Stimulated activated CD8-positive, alpha-beta memory T cell treated with anti-CD3 and anti-CD28 coated beads, Interleukin-15, amount 100 ng/mL, for 24 hours (primary cell): ENCODE measurements at places on chromosomes 16 and 17.

DNA sequence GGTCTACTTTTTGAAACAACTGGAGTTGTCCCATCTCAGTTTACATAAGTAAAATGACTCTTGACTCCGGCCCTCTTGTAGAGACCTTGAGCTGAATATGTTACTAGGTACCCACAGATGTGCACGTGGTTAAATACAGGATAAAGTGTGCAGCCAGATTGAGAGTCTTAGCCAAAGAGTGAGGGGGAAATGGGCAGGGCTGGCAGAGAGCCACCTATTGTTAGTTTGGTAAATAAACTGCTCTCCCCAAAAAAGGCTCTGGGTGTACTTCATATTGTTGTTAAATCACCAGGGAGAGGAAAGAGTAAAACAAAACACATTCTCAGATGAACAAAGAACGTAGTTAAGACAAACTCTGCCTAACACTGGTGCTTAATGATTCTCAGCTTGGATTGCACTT, 20.3 kb downstream of the G6PC1 start:
- no peak for DNase-seq

DNA sequence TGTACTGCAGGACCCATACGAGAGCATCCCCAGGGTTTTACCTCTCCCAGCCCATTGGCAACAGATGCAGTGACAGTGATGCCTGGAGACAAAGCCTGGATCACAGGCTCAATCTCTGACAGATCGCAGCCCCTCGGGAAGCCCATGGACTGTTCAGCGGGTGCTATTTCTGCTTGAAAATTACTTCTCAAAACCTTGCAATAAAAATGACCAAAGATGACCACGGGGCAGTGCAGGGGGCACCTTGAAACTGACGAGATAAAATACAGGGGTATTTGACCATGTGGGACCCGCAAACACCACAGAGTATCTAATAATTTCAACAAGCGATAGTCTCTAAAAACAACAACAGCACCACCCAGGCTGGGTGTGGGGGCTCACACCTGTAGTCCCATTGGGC, 118.3 kb downstream of the C16orf95 start:
- no peak for DNase-seq

GRCh38 chr17:34166352-34166751, 88.7 kb upstream of the CCL2 start:
- no peak for DNase-seq

- no peak for DNase-seq
Observed at GRCh38 chr17:11882716-11883115, 114.6 kb downstream of the ZNF18 start.

DNA sequence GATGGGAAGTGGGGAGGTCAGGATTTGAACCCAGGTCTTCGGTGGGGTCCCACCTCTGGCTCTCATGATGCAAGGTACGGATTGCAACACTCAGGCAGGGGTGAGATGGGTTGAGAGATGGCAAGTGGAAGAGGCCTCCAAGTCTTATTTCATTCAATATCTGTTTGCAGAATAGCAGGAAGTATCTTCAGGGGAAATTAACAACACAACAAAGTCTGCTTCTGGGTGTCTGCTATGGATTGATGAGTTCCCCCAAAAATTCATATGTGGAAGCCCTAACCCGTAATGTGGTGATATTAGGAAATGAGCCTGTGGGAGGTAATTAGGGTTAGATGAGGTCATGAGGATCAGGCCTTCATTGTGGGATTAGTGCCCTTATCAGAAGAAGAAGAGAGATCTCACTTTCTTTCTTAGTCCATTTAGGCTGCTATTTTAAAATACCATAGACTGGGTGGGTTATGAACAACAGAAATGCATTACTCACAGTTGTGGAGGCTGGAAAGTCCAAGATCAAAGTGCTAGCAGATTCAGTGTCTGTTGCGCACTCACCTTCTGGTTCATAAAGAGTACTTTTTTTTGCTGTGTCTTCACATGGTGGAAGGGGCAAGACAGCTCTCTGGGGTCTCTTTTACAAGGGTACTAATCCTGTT, 4.4 kb upstream of the CD300H start:
- DNase-seq, result no peak

- no peak for DNase-seq
Observed at GRCh38 chr16:68387301-68387700, 61.0 kb downstream of the SMPD3 start.

DNA sequence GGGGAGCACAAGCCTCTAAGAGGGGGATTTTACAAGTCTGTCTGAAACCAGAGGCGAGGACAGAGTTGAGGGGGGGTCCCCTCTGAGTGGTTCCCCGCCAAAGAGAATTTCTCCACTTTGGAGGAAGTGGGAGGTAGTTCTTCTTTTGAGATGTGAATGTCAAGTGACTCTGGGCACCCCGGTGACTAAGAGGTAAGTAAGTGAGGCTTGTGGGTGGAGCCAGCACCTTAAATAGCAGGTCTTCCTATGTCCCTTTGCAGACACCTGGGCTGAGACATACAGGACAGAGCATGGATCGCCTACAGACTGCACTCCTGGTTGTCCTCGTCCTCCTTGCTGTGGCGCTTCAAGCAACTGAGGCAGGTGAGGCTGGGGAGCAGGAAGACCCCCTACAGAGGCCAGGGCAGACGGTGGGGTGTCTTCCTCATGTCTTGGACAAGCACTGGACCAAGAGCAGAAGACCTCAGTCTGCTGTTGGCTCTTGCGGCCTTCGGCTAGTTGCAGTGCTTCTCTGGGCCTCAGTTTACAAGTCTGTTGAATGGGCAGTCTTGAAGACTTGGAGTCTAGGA, at the start of gene CCL22:
Gene CCL22, plus strand, starts transcription at position 257 of the 569 bp plus-strand sequence. Its CDS starts 34 bp downstream, at position 291.
- no peak for DNase-seq

GRCh38 chr16:22183901-22184614, 21.8 kb downstream of the SDR42E2 start:
- DNase-seq, result no peak

- DNase-seq, result no peak
Observed at GRCh38 chr16:11400076-11400475, 54.8 kb downstream of the RMI2 start.

GRCh38 chr16:28003923-28004322, 59.6 kb downstream of the GSG1L start:
- no peak for DNase-seq

DNA sequence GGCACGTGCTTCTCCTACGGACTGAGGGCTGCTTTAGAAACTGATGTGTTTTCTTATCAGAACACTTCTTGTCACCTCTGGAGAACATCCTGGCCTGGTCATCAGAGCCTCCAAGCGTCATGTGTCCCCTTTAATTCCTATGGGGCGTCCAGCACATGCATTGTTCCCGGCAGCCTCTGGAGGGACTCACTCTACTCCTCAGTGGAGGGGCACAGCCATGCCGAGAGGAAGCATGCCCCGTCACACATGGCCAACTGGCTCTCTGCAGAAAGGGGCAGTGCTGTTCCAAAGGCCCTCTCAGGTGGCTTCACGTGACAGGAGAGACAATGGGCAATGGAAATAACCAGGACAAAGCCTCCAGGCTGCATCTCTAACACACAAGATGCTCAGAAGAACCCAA, 31.8 kb downstream of the CDRT15L2 start:
- no peak for DNase-seq

DNA sequence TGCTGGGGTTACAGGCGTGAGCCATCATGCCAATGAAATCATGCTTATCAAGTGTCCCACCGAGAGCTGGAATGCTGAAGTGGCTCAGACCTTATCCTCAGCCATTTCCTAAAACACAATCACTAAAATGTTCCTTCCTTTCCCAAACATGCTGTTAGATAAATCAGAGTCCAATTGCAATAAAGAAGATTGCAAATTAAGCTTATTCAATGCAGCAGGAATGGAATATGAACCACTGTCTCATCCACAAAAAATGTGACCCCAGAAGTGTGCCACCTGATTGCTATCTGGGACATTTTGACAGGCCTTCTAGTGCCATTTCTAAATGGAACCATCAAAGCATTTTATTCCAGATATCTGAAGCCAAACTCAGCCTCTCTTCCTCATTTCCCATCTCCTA, 205.5 kb upstream of the CDH11 start:
- no peak for DNase-seq

DNA sequence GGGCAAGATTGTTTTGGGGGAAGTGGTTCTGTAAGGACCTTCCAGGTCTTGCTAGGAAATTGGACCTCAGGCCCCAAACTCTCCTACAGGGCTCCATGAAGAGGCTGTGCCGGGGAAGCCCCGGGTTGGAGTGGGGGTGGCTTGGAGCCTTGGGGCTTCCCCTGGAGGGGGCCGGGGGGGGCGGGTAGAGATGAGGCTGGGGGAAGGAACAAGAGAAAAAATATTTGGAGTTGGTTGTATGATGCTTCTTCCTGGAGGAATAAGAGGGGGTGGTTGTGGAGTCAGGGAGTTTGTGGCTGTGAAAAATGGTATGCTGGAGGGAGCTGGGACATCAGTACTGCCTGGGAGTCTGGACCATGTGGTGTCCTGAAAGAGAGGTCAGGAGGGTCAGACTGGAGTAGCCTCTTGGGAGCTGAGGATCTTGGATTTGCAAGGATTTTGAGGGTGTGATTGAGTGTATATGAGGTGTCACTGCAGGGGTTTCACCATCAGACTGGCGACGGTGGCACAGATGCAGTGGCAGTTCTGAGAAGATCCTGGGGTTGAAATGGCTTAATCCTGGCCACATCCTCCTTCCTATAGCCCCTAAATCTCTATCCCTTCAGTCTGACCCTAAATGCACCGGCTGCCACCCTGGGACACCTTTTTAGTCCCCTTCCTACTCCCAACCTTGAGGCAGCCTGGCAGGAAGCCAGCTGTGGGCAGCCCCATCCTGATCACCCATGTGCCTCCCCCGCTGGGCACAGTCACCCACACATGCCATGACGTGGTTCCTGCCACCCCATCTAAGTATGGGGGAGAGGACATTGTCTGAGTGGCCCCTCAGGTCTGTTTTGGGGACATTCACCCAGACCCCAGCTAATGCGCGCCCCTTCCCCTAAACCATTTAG, 10.9 kb downstream of the RARA start:
- no peak for DNase-seq

GRCh38 chr17:6639586-6640535, 650 bp downstream of the KIAA0753 start:
- DNase-seq, result peak; percentile 12

DNA sequence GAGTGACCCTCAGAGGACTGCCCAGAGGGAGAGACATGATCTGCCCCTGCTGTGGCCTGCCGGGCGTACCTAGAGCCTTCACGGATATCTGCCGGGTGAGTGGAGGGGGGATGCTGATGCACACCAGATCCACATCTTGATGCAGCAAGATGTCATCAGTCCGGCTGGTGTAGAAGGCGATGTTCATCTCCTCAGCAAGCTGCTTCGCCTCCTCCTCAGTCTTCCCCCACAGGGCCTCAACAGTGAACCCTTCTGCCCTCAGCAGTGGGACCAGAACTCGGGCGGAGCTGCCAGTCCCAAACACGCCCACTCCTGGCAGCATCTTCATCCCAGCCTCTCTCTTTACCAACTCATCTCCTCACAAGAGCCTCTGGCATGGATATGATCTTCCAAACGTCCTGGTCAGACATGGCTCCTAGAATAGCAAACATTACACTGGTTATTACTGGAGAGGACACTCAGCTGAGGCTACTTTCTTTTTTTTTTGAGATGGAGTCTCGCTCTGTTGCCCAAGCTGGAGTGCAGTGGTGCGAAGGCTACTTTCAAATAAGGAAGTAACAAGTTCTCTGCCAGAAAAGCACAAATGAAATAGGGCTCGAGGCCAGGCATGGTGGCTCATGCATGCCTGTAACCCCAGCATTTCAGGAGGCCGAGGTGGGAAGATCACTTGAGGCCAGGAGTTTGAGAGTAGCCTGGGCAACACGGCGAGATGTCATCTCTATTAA, 18.9 kb downstream of the C16orf86 start:
- no peak for DNase-seq

DNA sequence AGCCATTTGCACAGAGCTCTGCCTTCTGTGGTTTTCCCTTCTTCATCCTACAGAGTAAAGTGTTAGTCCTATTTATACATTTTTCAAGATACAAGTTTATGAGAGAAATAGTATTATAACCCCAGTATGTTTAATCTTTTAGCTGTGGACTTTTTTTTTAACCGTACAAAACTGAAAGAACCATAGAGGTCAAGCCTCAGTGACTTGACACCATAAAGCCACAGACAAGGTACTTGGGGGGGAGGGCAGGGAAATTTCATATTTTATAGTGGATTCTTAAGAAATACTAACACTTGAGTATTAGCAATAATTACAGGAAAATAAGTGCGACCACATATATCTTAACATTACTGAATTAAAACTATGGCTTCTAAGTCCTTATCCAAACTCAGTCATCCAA, 17.0 kb upstream of the RAB11FIP4 start:
- DNase-seq, result no peak

- DNase-seq, result no peak
Observed at GRCh38 chr16:50626868-50627267, 54.2 kb downstream of the SNX20 start.

DNA sequence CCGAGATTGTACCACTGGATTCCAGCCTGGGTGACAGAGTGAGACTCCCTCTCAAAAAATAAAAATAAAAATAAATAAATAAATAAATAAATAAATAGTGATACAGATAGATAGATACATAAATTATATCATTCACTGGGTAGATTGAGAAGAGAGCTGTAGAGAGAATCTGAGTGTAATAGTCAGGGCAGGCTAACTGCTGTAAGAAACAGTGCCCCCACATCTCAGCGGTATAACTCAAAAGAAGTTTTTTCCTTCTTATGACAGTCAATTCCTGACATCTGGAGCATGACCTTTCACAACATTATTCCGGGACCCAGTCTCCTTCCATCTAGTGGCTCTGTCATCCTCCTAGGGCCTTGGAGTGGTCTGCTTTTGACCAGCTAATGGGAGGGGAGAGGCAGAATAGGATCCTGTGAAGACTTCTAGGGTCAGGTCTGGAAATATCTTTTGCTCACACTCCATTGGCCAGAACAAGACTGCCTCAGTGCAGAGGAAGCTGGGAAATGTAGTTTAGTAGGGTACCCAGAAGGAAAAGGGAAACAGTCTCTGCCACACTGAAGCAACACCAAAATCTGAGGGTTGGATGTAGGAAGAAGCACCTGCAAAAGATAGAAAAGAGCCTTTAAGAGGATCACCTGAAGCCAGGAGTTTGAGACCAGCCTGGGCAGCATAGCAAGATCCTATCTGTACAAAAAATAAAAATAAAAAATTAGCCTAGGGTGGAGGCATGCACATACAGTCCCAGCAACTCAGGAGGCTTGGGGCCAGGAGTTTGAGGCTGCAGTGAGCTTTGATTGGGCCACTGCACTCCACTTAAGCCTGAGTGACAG, 3.0 kb upstream of the QPRT start:
- DNase-seq, result no peak

DNA sequence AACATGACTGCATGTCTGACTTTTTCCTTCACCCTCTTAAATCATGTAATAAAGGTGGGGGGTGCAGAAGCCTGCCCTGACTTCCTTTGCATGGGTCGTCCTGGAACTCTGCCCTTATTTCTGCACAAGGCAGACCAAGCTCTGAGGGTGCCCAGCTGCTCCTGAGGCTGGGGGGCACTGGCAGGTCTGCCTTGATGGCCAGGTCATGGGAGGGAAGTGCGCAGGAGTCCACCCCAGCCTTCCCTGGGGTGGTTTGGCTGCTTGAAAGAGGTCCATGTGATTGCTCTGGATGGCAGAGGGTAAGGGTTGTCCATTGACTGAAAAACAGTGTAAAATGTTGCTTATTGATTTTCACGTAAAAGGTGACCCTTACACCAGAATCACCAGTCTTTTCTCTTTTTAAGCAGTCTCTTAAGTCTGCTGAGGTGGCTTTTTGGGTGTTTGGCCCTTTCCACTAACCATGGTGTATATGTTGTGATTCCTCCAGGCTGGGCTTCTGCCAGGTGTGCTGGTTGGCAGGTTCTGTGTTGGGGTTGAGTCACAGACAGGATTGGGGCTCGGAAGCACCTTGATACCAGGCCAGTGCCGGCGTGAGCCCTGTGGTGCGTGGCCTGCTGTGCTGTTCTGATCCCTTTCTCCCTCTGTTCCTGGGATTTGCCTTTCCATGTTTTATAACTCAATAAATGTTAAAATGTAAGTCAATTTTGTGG, 19.4 kb downstream of the DHX38 start:
- no peak for DNase-seq

- DNase-seq, result no peak
Observed at GRCh38 chr17:68613739-68614298, 12.7 kb upstream of the FAM20A start.
